ENCODE measurements at places on chromosomes 3 and 15.
A peak's percentile ranks its signal among the peaks of the same experiment; 100 is the strongest.

- no peak for DNase-seq
These were observed 15.0 kb upstream of the HPS3 start for GRCh38 chr3:149114458-149114857.

- no peak for DNase-seq
These were observed 188.9 kb upstream of the ATP10A start for GRCh38 chr15:26051761-26052675.

DNA sequence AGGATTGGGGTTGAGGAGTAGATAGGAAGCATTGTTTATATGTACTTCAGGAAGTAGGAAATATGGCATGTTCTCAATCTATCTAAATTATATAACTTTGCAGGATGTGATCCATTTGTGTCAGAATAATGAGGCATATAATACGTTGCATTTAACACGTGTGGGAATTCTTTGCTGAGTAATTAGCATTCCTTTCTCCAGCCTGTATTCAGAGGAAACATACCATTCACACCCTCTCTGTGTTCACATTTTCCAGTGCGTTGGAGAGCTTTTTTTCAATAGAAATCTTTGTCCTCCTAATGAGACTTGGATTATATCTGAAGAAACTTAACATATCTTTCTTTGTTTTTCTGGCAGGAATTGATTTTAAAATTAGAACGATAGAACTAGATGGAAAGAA lies 33.0 kb upstream of the APH1B start:
- DNase-seq: no peak

- no peak for DNase-seq
These were observed 72.8 kb upstream of the MYO5C start for GRCh38 chr15:52368402-52368801.

DNA sequence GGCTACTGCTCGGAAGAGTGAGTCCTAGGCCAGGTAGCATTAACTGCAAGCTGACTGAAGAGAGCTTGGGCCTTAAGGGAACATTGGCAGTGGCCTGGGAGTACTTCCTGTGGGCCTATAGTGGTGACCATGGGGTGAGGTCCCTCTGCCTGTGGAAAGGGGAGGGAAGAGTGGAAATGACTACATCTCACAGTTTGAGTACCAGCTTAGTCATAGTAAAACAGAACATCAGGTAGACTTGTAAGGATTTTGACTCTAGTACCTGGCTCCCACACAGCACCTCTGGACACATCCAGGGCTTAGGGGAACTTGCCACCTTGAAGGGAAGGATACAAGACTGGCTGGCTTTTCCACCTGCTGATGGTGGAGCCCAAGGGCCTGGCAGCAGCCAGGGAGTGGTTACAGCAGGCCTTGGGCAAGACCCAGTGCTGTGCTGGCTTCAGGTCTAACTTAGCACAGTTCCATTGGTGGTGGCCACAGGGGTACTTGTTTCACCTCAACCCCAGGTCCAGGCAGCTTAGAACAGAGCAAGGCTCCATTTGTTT lies 147.8 kb downstream of the SLC9A9 start:
- DNase-seq: no peak

DNA sequence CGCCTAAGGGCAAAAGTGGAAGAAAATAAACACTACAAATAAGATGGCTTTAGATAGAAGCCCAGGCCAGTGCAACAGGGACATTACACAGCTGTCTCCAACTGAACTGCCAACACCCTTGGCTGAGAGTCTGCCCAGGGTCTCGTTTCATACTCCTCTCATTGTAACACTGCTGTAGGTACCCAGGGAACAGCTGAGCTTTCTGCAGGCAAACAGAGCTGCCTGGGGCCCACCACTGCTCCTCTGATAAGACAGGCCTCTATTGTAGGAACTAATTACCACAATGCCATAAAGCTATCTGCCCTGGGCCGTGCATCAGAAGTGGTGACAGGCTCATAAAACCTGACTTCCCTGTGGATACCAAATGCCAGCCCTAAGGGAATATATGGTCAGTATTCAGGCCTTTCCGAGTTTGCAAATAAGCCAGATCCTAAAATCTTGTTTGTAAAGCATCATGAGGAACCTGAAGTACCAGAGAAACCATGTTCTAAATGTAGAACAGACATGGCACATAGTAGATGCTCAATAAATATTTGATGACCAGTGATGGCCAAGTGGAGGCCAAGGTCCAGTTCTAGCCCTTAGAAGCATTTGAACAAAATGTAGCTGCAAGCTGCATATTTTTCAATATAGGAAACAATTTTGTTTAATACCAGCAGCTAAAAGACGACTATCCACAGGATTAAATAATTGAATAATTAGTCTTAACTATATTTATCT lies 84.3 kb upstream of the NEO1 start:
- DNase-seq: no peak

DNA sequence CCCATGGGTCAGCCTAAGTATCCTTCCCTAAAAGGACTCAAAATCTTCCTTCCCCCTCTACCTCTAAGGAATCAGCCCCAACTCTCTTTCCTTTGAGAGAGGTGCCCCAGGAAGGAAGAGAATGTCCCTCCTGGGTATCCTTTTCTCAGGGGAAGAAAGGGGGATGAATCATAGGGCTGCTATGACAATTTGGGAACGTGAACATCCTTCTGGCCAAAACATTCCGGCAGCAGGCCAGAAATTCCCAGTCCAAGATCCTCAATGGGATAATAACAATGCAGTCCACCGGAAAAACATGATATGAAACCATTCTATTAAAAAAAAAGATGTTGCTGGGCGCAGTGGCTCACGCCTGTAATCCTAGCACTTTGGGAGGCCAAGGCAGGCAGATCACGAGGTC lies 50.8 kb upstream of the CACNA2D3 start:
- no peak for DNase-seq

DNA sequence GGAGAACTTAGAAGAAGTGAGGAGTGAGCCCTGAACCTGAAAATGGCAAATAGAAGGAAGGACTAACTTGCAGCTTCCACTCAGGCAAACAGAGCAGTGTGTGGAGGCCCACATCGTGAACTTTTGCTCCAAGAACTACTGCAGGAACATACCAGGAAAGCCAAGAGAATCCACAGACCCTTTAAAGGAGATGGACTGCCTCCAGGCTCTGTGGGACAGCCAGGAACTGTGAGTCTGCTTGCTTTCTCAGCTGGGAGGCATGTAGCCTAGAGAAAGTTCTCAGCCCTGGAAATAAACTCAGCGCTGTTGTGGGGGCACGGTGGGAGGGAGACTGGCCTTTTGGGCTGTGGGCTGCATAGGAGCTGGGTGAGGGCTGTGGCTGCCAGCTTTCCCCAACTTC lies 93.0 kb downstream of the SNRK start:
- DNase-seq: no peak

- no peak for DNase-seq
These were observed 92.2 kb upstream of the RAP2B start for GRCh38 chr3:153069598-153070510.

GRCh38 chr3:165254812-165255211 lies 58.6 kb upstream of the SLITRK3 start:
- DNase-seq: peak; percentile 74

DNA sequence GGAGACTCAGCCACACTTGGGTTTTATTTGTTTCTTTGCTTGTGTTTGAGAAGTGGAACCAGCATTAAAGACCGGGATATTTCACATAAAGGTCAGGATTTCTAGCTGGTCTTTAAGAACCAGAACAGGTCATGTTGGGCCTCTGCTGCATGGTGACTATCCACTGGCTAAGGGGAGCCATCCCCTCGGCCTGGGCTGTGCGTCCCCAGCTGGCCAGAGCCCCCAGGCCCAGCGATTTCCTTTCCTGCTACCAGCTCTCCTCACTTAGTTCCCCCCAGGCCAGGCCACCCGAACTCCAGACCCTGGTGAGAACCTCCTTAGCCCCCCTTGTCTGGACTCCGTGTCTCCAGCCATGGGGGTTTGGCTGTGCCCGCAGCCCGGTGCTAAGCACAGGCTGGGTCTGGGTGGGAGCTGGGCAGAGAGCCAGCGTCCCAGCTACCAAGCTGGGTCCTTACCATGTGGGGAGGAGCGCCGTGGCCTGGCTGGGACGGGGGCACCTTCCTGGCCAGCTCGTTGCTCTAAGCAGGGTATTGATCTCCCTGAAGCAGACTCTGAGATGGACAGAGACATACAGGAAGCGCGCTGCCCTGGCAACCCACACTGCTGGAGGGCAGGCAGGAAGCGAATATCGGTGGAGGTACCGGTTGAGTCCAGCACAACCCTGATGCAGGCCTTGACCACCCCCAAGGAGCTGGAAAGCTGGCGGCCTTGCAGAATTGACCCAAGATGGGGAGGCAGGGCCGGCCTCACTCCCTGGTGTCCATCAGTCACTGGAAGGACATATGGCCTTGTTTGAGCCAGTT lies 49.4 kb downstream of the KLF15 start:
- no peak for DNase-seq

All from NCI-H2081 (cell line).